ENCODE measurements at places on chromosomes 2 and 18. TPM values are rescaled to one million over a fixed set of nuclear protein-coding genes. Genes with fewer than 3 reads are reported as not detected.

SIX2 gene
- not detected for total RNA-seq

APCDD1 gene
- total RNA-seq = 4.5 TPM

CAVIN2 gene
- total RNA-seq = 21.0 TPM

TIGD1 gene
- 3.2 TPM for total RNA-seq

IL37 gene
- total RNA-seq = not detected

MGAT4A gene
- 0.83 TPM for total RNA-seq

TXNDC9 gene
- total RNA-seq = 48.0 TPM

METTL4 gene
- total RNA-seq = 11.1 TPM

NEB gene
- 0.17 TPM for total RNA-seq

CCDC85A gene
- 0.66 TPM for total RNA-seq

ATP6V1C2 gene
- total RNA-seq = not detected

STEAP3 gene
- 25.6 TPM for total RNA-seq

OTX1 gene
- 0.29 TPM for total RNA-seq

SERPINB7 gene
- 0.87 TPM for total RNA-seq

NEU2 gene
- total RNA-seq = not detected

Data from smooth muscle cell of trachea (primary cell).